ENCODE measurements at places on chromosomes 2 and 18. TPM values are rescaled to one million over a fixed set of nuclear protein-coding genes. Genes with fewer than 3 reads are reported as not detected.

Gene BAZ2B
- total RNA-seq: 266 TPM

Gene ABCB11
- total RNA-seq: 0.15 TPM

DNA sequence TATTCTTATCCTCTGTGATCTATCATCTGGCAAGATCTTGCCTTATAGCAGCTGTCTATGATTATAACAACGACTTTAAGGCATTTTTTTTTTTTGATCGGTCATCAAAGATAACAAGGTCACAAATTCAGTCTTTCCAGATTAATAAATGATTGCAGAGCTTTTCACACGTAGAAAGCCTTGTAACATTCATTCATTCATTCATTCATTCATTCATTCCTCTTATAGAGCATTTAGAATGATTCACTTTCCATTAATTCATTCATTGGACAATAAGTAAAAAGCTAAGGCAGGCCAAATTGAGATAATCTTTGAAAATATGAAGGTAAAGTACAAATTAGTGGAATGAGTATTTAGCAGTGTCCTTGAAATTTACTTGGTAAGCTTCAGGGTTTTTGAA, 223.7 kb downstream of the NUP35 start:
- H3K4me3 ChIP-seq: no peak overlapping the region
- H3K27me3 ChIP-seq: no peaks in the 10 kb centered on the region
- H3K36me3 ChIP-seq: no peaks in the 10 kb centered on the region
- H3K4me1 ChIP-seq: no peaks in the 10 kb centered on the region

DNA sequence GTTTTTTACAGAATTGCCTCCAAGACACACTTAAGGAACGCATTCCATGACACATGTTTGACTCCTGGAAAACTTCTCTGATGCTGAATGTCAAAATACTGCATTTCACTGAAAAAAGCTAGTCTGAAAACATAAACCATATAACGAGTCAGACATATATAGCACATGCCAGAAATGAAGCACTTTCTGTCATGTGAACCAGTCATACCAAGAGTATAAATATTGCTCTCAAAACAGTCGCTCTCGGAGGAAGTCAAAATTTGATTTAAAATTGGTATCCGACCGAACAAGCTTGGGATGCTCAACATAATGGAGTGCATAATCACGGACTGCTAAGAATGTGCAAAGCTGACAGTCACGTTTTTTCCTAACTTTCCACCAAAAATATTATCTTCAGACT, 115.9 kb downstream of the PIEZO2 start:
- no peak overlapping the region for H3K4me3 ChIP-seq
- H3K36me3 ChIP-seq: no peaks in the 10 kb centered on the region
- no peak for DNase-seq

- H3K27me3 ChIP-seq: no peaks in the 10 kb centered on the region
- H3K27ac ChIP-seq: no peak overlapping the region
- no peak overlapping the region for H3K4me3 ChIP-seq
- peaks cover 3% of the 10 kb centered on the region for H3K36me3 ChIP-seq
- H3K4me1 ChIP-seq: peaks cover 11% of the 10 kb centered on the region
- no peak for DNase-seq
Observed at GRCh38 chr18:9811978-9812377, 73.8 kb upstream of the TXNDC2 start.

- DNase-seq: no peak
- H3K4me1 ChIP-seq: peaks cover 8% of the 10 kb centered on the region
- H3K4me3 ChIP-seq: no peak overlapping the region
- no peak overlapping the region for H3K27ac ChIP-seq
Observed at GRCh38 chr2:44181648-44182047, 13.0 kb downstream of the PPM1B start.

GRCh38 chr2:111675419-111676194, 208.4 kb downstream of the ANAPC1 start:
- DNase-seq: no peak
- H3K27me3 ChIP-seq: no peaks in the 10 kb centered on the region
- no peak overlapping the region for H3K27ac ChIP-seq
- no peaks in the 10 kb centered on the region for H3K4me1 ChIP-seq
- H3K4me3 ChIP-seq: no peak overlapping the region

DNA sequence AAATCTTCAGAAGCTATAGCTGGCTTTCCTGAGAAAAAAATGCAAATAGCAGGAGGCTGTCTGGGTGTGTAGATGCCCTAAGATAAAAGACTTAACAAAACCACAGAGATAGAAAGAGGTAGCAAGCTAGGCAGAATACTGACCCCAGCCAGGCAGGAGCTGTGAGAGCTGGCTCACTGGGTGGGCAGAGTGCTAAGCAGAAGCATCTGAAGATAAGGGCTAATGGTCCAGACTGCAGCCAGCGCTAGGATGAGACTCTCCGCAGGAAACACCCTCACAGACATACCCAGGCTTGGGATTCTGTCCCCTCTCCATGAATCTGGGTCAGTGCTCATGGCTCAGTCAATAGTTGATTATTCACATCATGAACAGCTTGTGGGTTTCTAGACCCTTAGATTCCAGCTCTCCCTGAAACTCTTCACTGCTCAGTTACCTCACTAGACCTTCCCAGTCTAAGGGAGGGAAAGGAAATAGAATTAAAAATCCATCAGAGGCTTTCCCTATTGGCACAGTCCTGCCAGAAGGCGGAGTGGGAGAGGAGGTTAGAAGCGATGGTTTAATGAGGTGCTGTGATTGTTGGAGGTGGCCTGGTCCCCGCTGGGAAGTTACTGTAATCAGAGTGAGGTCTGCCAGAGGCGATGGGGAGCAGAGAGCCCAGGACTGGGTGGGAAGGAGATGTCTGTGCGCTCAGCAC, 21.4 kb upstream of the CCBE1 start:
- no peak overlapping the region for H3K27ac ChIP-seq
- no peaks in the 10 kb centered on the region for H3K36me3 ChIP-seq
- H3K4me3 ChIP-seq: no peak overlapping the region
- no peaks in the 10 kb centered on the region for H3K4me1 ChIP-seq
